ENCODE measurements at places on chromosomes 6 and 20.

- no peak for DNase-seq
Observed at GRCh38 chr6:157476797-157477196, 95.8 kb downstream of the ZDHHC14 start.

- no peak for DNase-seq
Observed at GRCh38 chr6:125816828-125817280, 26.1 kb downstream of the NCOA7 start.

GRCh38 chr6:10146715-10147451 is 268.0 kb downstream of the TFAP2A start:
- DNase-seq, result no peak

GRCh38 chr20:25259788-25260254 is 11.9 kb downstream of the PYGB start:
- DNase-seq, result no peak

GRCh38 chr6:25121186-25121585 is 158.0 kb upstream of the CARMIL1 start:
- DNase-seq, result no peak

GRCh38 chr20:25247956-25248785 is at the start of gene PYGB:
Gene PYGB (plus strand): TSS chr20:25248085. CDS start chr20:25248179, 94 bp downstream.
- DNase-seq, result peak; percentile 64

DNA sequence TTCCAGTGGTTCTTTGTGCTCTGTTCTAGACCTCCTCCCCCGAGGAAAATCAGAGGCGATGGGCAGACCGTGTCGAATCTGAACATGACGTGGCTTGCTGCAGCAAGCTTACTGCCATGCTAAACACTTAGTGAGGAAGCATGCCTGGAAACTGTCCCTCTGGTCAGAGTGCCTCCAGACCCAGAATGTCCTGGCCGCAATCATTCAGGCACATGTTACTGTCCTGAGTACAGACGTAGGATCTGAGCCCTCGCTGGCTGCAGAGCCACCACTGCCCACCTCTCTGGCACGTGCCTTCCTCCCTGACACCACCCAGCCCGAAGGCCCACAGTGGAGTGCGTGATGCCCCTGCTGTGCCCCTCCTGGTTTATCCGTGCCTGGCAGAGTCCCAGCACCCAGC is 163.6 kb downstream of the SYNDIG1 start:
- DNase-seq, result no peak

DNA sequence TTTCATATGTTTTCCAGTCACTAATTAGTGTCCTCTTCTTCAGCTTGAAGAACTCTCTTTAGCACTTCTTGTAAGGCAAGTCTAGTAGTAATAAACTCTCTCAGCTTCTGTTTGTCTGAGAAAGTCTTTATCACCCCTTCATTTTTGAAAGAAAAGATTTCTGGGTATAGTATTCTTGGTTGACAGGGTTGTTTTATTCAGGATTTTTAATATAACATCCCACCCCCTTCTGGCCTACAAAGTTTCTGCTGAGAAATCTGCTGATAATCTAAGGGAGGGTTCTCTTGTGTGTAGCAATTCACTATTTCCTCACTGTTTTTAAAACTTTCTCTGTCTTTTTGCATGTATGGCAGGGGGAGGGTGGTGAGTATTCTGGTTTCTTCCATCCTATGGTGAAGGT is 9.6 kb upstream of the WFDC11 start:
- DNase-seq, result no peak

- DNase-seq, result no peak
Observed at GRCh38 chr20:58056921-58057686, 171.3 kb downstream of the ANKRD60 start.

DNA sequence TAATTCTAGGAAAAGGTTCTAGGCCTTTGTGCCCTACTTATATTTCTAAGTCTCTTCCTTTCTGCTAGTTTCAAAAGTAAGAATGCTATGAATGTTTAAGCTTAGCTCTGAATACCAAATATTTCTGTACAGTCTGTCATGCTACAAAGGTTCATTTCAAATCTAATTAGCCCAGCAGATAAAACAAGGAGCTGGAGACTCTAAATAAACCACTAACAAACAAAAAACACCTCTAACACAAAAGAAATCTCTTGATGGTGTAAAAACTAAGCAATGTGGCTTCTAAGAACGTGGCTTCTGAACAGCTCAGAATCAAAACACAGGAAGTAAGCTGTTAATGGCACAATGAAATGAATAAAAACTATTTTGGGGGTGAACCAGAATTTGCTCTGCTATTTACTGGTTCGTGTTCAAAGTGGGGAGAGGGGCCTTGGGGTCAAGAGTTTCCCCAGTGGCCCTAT is 198.3 kb downstream of the BCAS1 start:
- DNase-seq, result no peak

GRCh38 chr6:127481111-127481510 is 21.9 kb upstream of the KIAA0408 start:
- no peak for DNase-seq

- DNase-seq, result no peak
Observed at GRCh38 chr6:69059413-69059812, 424.3 kb downstream of the ADGRB3 start.

- DNase-seq, result no peak
Observed at GRCh38 chr6:13072686-13073347, 255.5 kb downstream of the TBC1D7 start.
